Sciatic nerve (tissue), 2 donors: ENCODE measurements at places on chromosomes 1 and 21.

GRCh38 chr21:35020902-35021301, 28.2 kb downstream of the RUNX1 start:
- no peak for DNase-seq

- no peak for DNase-seq
These were observed 108.0 kb downstream of the HMGB4 start for GRCh38 chr1:33971913-33972312.

- no peak for DNase-seq
These were observed 234.5 kb upstream of the NEGR1 start for GRCh38 chr1:72516826-72517225.

- no peak for DNase-seq
These were observed 194.3 kb upstream of the GREM2 start for GRCh38 chr1:240806200-240806745.

DNA sequence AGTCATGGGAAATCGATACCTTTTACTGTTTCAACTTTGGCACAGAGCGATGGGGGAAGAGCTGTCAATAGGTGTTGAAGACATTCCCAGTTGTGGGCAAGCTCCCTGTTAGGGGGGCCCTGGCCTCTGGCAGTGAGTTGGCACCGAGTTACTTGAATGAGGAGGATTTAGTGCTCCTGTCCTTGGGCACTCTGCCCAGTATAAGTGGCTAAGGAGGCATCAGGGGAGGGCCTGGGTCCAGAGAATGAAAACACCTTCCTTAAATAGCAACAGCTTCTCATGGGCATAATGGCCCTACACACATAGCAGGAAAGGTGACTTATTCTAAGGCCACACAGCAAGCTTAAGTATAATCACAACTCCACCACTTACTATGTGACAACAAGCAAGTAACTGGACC, 664.4 kb downstream of the PTPRU start:
- DNase-seq: no peak

GRCh38 chr1:111198836-111199235, 1.6 kb downstream of the DENND2D start:
- no peak for DNase-seq

- DNase-seq: no peak
These were observed 2.5 kb upstream of the MYBPHL start for GRCh38 chr1:109309347-109309746.

GRCh38 chr1:159015440-159015909, 5.8 kb downstream of the IFI16 start:
- peak; percentile 64 for DNase-seq

GRCh38 chr1:151541752-151542151, 1.6 kb downstream of the TUFT1 start:
- no peak for DNase-seq

GRCh38 chr1:109630898-109631512, 11.4 kb downstream of the AMPD2 start:
- DNase-seq: no peak

GRCh38 chr21:44756423-44757185, 45.0 kb downstream of the UBE2G2 start:
- peak; percentile 42 for DNase-seq

- DNase-seq: no peak
These were observed 10.6 kb upstream of the GIPC2 start for GRCh38 chr1:78035121-78035520.

DNA sequence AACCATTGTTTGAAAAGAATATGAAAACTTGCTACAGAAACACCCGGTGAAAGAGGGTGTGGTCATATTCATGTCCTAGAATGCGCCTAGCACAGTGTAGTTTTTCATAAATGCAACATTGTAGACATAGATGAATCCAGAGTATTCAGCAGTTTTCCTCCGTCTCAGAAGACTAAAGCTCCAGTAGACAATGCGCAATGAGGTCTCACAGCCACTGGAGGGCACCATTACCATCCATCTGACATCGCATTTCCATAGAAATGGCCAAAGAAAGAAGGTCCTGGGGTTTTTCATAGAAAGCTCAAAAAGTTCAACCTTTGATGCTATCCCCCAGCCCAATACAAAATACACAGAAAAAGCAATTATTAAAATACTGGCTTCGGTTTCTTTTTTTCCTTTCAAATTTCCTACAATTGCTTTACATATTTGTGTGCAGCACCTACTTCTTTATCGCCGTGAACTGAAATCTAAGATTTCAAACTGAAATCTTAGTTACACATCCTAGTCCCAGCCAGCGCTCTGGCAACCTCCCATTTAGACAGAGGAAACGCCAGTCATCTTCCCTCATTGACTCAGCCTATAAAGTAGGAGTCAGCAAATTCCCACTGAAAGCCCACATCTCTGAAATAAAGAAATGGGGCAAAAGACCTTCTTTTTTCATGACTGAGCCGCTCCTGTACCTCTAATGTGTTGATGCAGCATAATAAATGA, 3.9 kb upstream of the CD58 start:
- peak; percentile 73 for DNase-seq

DNA sequence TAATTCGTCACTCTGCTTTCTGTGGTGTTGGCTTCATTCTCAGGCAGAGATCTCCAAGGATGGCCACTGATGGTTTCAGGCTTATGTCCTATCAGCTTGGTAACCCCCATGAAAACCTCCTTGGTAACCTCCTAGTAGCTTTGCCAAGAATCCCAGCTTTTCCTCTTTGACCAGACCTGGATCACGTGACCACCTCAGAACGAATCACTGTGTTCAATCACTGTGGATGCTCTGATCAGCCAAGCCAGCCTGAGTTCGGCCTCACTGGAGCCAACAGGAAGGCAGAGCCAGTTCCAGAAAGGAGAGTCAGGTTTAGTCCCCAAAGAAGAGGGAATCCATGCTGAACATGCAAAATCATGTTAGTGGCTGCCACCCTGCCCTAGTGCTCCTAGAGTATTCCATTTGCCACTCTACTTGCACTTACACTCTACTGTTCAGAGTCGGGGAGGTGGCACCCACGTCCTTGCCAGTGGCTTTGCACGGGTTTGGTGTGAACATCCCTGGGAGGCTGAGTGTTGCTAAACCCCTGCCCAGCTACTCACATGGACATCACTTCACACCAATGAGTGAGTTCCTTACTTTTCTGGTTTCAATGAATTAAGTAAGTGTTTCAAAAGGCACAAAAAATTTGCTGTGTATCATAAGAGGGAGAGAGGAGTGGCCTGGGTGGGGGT, 33.5 kb upstream of the SSBP3 start:
- DNase-seq: no peak

- no peak for DNase-seq
These were observed 73.2 kb downstream of the SSBP3 start for GRCh38 chr1:54332781-54333585.

GRCh38 chr21:38852278-38852677, 46.5 kb downstream of the ETS2 start:
- no peak for DNase-seq

DNA sequence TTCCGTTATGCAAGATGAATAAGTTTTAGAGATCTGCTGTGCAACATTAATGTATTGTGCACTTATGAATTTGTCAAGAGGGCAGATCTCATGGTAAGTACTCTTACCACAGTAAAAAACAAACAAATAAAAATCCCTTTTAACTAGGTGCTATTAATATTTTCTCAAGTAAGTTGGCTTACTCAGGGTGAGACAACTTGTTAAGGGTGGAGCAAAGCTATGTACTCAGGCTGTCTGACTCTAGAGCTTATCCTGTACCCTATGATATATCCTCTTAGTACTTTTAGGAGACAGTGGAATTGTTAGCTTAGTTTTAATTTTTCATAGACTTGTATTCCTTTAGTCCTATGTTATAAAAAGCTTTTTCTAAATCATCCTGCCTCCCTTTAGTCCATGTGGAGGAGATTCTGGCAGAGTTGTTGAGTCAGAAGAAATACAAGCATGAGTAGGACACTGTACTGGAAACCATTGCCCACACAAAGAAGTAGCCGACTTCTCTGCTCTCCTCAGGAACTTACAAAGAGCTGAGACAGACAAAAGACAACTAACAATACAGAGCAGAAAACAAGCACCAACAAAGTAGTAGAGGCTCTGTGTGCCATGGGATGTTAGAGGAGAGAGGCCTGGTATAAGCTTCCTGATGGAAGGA, 49.2 kb downstream of the S1PR1 start:
- DNase-seq: no peak

GRCh38 chr1:184695023-184695422, 59.6 kb downstream of the EDEM3 start:
- DNase-seq: no peak

- peak; percentile 38 for DNase-seq
These were observed 14.2 kb upstream of the TMEM125 start for GRCh38 chr1:43255438-43256210.

- no peak for DNase-seq
These were observed 200.1 kb upstream of the DAB1 start for GRCh38 chr1:57623791-57624538.

DNA sequence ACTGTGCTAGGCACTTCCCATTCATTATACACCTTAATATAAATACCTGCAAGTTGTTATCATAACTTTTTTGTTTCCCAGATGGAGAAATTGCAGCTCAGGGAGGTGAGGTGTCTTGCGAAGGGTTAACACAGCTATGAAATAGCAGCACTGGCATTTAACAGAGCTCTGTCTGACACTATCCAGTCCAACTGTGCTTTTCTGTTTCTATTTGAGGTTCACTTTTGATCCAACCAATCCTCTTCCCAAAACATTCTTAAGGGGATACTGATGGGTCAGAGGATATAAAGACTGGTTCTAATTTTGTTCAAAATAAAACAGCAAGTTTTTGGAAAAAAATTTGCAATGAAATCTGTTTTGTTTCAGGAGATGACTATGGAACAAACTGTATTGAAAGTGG, 46.5 kb upstream of the C8B start:
- DNase-seq: no peak

GRCh38 chr1:100485855-100486258, 52.1 kb upstream of the GPR88 start:
- DNase-seq: no peak

GRCh38 chr1:119549719-119550132, 42.7 kb downstream of the HSD3B1 start:
- peak; percentile 70 for DNase-seq

- DNase-seq: no peak
These were observed 271.3 kb downstream of the DNM3 start for GRCh38 chr1:172112576-172112975.

GRCh38 chr1:195948123-195948895, 659.9 kb downstream of the KCNT2 start:
- DNase-seq: no peak

- DNase-seq: no peak
These were observed 593.3 kb upstream of the NCAM2 start for GRCh38 chr21:20404915-20405314.

DNA sequence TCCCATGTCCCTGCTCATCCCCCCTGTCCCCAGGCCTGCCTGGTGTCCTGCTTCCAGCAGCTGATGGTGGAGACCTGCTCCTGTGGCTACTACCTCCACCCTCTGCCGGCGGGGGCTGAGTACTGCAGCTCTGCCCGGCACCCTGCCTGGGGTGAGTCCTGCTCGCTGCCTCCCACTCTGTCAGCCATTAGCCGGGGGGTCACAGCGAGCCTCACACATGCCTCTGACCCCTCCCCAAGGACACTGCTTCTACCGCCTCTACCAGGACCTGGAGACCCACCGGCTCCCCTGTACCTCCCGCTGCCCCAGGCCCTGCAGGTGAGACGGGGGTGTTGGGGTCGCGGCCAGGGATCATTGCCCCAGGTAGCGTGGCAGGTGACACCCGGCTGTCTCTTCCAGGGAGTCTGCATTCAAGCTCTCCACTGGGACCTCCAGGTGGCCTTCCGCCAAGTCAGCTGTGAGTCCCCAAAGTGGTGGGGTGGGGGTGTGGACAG, 10.0 kb downstream of the SCNN1D start:
- no peak for DNase-seq

DNA sequence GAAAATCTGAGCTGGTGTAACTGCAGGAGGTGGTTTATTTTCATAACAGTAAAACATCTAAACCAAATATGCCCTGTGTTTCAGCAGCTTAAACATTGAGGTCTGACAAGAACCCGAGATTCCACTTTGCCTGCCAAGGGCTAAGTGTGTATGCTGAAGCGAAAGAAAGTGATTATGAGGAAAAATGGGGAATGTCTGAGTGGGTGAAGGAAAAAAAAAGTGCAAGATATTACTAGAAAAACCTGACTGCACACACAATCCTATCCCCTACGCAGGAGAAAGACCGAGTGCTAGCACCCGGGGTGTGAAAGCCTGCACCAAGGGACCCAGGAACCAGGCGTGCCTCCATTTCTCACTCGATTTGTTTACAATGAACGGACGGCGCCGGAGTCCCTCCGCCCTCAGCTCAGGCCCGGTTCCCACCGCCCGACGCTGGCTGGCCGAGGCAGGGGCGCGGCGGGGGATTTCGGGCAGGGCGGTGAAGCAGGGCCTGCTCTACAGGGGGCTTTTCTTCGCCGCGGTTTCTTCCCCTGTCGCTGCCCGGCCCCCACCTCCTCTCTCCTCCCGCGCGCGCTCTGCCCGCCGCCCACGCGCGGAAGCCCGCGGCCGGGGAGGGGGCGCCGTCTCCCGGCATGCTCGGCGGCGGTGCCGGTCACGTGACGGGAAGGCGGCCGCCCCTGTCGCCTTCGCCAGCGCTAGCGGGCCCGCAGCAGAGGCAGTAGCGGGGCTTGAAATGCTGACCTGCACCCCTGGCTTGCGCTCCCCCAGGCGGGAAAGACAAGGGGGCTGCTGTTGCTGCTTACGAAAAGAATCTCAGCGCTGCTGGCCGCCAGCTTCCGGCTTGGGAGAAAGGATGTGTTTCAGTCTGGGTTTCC, 35.9 kb downstream of the ITPKB start:
- DNase-seq: peak; percentile 89

DNA sequence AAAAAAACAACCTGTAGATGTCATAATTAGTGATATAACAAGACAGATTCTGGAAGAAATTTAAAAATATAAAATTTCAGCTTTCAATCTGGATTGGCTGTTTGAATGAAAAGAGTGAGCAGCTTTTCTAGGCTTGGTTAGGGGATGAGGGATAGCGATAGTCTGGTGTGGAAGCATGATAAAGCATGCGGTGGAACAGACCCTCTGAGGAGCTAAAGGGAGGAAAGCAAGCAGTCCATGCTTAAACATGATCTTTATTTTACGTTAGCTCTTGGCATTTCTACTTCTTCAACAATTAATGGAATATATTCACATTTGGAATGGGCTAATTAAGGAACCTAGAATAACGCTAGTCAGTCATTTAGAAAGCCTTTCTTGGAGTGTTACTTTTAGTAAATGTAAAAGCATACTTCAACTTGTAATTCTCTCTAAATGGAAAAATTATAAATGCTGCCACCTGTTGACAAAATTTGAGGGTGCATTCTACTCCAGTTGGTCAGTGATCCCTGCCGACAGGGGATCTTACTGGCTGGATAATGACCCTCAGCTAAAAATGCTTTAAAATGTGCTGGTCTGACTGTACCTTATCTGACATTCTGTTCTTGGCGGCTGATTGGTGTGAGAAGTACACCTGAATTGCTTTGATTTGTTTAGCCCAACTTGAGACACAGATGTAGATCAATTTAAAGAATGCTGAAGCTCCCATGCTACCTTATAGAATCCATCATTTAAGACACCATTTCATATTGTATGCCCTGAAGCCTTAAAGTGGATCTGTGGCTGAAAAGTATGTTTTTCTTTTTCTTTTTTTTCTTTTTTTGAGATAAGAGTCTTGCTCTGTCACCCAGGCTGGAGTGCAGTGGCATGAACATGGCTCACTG, 61.2 kb downstream of the AK4 start:
- no peak for DNase-seq

- no peak for DNase-seq
These were observed 7.3 kb downstream of the GJA5 start for GRCh38 chr1:147753081-147753480.
